ENCODE measurements at places on chromosomes 4 and X. TPM values are rescaled to one million over a fixed set of nuclear protein-coding genes. Genes with fewer than 3 reads are reported as not detected.

Gene PNMA6E
- total RNA-seq: not detected

Gene FRMD7
- total RNA-seq: not detected

Gene HAND2
- total RNA-seq: 22.7 TPM

Gene GATA1
- not detected for total RNA-seq

Gene ALAS2
- not detected for total RNA-seq

Gene SLC7A11
- 98.3 TPM for total RNA-seq

Gene EPGN
- total RNA-seq: 1.1 TPM

Gene GPR50
- not detected for total RNA-seq

Gene MAGEB1
- not detected for total RNA-seq

Gene SLC2A9
- total RNA-seq: 1.4 TPM

Gene DMD
- 3.9 TPM for total RNA-seq

Gene FTSJ1
- 62.0 TPM for total RNA-seq

Gene ZFP42
- total RNA-seq: not detected

Gene MAGEC2
- total RNA-seq: not detected

Gene RIBC1
- 0.66 TPM for total RNA-seq

Gene TKTL2
- total RNA-seq: not detected

Gene NIPAL1
- total RNA-seq: 1.2 TPM

Gene PRPS1
- 28.4 TPM for total RNA-seq

Gene UBE2D3
- total RNA-seq: 305 TPM

Gene HPF1
- total RNA-seq: 33.6 TPM

Gene CXCL11
- total RNA-seq: not detected

Gene CT45A9
- total RNA-seq: not detected

Gene TEX13D
- total RNA-seq: not detected

Gene PAPSS1
- total RNA-seq: 68.2 TPM

Gene RNF128
- 1.5 TPM for total RNA-seq

Gene SMIM10L2A
- total RNA-seq: 0.50 TPM

Gene USP17L20
- total RNA-seq: not detected

Gene TCEANC
- total RNA-seq: 3.2 TPM

Gene TMEM31
- total RNA-seq: not detected

Gene CXorf49
- total RNA-seq: not detected

Gene MAGED4B
- total RNA-seq: 19.7 TPM

Gene SPANXC
- not detected for total RNA-seq

Gene FGF16
- total RNA-seq: not detected

Gene MED12
- total RNA-seq: 15.6 TPM

All from uterine smooth muscle cell (primary cell).